ENCODE measurements at places on chromosomes 3 and 15.

DNA sequence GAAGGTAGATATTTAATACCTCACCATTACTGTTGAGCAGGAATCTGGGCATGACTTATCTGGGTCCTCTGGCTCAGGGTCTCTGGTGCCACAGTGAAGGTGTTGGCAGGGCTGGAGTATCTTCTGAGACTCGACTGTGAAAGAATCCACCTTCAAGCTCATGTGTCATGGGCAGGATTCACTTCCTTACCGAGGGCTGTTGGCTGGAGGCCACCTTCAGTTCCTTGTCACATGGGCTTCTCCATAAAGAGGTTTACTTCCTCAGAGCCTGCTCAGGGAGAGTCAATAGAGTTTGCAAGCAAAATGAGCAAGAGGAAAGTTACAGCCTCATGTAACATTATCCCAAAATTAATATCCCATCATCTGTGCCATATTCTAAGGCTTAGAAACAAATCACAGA, 459.5 kb downstream of the NR2F2 start:
- DNase-seq = no peak

DNA sequence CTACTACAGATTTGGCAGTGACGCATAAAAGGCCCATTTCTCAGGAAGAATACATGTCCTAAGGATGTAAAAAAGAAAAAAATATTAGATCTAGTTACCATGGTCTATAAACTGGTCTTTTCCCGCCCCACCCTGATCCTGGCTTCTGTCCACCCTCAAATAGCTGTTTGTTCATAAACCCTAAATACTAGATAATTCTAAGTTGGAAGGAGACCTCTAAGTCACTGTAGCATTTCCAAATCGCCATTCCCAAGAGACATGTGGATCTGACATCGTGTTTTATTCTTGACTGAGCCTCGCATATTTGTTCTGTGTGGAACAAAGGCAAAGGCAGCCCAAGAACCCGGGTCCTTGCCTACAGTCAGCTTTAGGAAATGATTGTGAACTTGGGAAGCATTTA, 49.0 kb downstream of the LMCD1 start:
- no peak for DNase-seq

GRCh38 chr3:154324919-154325318, 632 bp upstream of the DHX36 start:
- no peak for DNase-seq

- DNase-seq = peak; percentile 96
Observed at GRCh38 chr3:4493014-4493940, at the start of gene ITPR1. TSS of gene ITPR1 (plus strand) at chr3:4493348. CDS start at chr3:4516492, 23,144 bp downstream.

GRCh38 chr15:77557144-77557543, 75.6 kb downstream of the LINGO1 start:
- no peak for DNase-seq

DNA sequence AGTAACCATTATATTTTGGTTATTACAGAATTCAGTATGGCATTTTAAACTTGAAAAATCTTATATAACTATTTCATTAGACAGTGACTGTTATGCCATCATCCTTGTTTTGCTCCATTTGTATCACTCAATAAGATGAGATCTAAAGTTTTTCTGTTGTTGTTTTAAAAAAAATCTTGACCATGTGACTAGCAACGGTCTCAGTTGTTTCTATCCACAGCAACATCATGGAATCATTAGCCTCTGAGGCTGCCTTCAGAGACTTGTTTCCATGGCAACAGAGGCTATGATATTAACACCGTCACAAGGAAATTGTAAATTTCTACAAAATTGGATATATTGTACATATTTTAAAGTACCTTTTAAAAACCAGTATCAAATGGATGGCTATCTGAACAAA, 129.8 kb downstream of the DLG1 start:
- DNase-seq = no peak

DNA sequence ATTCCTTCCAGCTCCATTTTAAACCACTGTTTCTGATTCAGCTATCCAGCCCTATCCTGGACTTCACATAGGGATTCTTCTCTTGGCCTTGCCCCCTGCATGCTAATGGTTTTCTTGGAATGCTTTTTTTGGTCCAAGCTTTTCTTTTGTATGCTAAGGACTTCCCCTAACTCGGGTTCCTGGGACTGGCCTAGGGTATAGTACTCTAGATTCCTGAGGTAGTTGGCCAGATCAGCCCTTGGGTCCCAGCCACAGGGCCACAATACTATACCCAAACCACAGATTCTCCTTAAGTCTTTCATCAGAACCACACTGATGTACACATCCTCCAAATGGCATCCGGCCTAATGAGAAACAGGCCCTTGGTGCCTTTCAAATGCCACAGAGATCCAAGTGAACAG, 2.8 kb downstream of the FYCO1 start:
- DNase-seq = no peak

DNA sequence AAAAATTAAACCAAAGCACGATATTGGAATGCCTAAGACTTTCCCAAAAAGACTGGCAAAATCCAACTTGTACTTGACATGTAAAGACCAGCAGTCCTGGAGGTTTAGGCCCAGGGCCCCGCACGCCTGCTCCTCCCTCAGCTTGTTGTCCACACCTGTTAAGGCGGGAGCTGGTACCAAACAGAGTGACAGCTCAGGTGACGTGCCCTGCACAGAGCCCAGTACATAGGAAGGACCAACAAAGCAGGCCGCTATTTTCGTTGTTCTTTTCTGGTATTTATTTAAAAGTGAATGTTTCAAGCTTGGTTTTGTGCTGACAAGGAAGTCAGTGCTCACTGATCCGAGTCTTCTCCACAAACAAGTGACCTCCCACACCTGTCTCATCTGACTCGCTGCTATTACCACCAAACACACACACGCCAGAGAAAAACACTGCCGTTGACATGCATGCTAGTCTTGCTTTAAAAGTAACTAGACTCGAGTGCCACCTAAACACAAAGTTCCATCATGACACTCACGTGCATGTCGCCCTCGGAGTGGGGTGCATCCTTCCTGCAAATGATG, 50.2 kb downstream of the HERC2 start:
- DNase-seq = no peak

DNA sequence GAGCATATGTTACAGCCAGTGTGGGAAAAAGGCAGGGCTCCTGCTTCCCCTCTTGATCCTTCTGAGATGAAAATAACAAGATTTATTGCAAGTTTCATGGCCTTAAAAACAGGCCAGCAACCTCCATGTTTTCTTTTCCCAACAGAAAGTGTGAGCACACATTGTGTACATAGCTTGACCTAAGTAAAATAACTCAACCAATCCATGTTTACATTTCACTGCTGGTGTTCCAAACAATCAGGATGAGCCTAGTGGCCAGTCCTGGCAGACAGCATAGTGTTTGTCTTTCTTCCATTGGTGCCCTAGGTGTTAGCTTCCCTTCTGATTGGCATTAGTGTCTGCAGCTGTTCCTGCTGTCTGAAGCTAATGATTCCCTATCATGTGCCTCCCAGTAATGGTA, 847.7 kb downstream of the EPHA3 start:
- DNase-seq = no peak

- DNase-seq = peak; percentile 73
Observed at GRCh38 chr15:33126559-33127290, 67.8 kb downstream of the FMN1 start.

- no peak for DNase-seq
Observed at GRCh38 chr3:7682822-7683229, 818.8 kb upstream of the LMCD1 start.

DNA sequence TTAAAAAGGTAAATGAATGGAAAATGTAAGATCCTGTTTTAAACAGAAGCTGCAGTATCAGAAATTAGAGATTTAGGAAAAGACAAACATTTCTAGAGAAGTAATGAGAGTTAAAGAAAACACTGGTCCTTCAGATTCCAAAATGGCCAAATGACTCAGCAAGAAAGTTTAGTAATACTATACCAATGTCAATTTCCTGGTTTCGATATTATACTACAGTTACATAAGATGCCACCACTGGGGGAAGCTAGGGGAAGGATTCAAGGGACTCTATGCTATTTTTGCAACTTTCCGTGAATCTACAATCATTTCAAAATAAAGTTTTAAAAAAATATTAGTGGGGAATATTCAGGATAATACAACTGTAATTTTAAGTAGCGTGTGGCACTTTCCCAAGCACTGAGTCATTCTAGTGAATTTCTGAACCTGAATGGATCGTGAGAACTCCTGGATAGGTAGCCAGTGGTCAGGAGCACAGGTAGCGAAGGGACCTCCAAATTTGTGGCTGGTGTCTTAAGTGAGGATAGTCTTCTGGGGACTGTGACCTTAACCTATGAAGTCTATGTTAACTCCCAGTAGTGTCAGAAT, 37.6 kb downstream of the TMCC1 start:
- no peak for DNase-seq

- DNase-seq = no peak
Observed at GRCh38 chr3:12973827-12974226, 99.4 kb downstream of the IQSEC1 start.

- DNase-seq = no peak
Observed at GRCh38 chr15:41659190-41659589, 1.0 kb upstream of the MGA start.

GRCh38 chr3:182486463-182486862, 306.8 kb upstream of the ATP11B start:
- no peak for DNase-seq

DNA sequence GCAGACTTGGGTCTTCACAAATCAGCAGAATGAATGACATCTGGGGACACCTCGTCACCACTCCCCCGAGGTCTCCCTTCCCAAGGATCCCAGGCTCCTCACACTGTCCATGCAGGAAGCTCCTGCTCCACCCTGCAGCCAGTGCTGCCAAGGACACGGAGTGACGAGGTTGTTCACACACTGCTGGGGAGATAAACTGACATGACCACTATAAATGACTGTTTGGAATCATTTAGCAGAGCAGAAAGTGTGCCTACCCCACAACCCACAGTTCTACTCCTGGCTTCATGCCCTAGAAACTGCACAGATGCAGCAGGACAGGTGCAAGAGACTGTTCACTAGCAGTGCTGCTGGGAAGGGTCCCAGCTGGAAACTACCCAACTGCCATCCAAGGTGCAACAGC, 19.7 kb upstream of the PRSS50 start:
- no peak for DNase-seq

GRCh38 chr3:138817695-138818094, 17.0 kb downstream of the PIK3CB start:
- no peak for DNase-seq

DNA sequence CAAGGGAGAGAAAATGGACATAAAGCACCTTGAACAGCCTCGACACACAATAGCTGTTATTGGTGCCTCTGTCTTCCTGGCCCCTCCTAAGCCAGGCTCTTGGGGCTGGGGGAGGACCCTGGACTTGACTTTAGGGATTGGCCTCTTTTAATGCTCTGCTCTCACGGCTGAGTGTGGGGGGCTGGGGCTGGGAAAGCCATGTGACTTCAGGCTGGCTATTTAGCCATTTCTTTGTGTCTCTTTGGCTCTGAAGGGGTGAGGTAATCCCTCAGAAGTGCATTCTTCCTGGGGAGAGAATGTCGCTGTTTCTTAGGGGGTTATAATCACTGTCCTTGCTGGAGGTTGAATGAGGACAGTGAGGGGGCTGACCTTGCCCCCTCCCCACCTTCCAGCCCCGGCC, 26.2 kb downstream of the MAGEF1 start:
- no peak for DNase-seq

DNA sequence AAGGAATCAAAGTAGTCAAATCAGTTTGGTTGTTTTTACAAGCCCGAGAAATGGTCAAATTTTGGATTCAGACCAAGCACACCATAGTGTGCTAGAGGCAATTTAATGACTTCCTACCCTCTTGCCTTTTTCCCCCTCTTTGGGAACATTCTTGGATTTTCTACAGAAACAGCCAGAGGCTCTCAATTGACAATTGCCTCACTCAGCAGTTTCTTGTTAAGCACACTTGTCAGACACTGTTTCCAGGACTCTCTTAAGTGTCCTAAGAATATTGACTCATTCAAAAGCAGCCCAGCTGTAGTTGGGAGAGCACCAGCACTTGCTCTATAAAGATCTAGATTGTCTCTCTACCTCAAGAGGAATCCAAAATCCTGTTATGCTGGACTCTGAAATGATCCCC, 1.5 kb upstream of the SLC35G2 start:
- DNase-seq = no peak

DNA sequence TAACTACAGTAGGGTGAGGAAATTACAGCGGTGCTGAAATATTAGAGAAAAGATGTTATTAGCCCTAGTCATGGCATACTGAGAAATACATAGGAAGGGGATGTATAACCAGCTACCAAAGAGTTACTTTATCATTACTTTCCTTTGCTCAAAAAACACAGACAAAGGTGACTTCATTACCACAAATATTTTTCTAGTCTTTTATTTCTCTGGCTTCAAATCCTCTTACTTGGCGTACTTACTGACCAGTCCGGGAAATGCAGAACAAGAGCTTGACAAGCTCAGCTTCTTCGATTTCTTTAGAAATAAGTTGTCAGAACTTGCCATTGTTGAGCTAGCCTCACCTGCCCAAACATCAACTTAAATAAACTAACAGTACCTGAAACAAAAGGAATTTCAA, 142.1 kb upstream of the TMCO5A start:
- DNase-seq = no peak

DNA sequence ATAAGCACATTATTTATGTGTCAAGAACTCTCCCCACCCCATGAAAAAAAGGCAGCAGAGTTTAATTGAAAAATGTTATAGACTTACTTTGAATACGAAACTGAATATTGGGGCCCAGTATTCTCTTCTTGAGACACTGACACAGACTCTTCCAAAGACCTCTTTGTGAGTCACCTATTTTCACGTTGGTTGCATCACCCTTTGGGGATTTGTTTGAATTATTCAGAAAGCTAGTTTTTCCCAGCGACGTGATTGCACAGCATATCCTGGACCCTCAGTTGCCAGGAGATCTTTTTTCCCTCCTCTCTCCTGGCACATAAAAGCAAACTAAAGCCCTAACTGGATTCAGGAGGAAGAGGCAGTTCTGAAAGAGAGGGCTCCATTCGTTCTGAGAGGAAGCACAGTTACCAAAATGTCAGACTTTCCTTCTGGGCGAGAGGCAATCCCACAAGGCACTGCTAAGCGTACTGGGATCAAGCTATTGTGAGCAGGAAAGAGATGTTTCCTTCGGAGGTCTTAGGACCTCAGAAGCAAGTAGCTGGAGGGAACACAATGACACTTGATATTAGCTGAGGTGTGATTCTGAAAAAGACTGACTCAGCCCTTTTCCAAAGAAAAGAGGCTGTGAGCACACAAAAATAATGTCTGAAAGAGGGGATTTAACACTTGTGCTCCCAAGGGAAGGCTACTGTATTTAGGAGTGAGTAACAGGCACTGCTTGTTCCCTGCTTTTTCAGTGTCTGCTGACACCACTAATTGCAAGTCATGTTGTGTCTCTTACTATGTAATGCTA, 65.8 kb upstream of the CADPS start:
- DNase-seq = no peak

GRCh38 chr3:126523745-126524428, at the start of gene CHST13:
TSS of gene CHST13 (plus strand) at chr3:126524155. CDS start at chr3:126524333, 178 bp downstream.
- DNase-seq = peak; percentile 71

GRCh38 chr3:127252446-127252845, 35.4 kb downstream of the PRR20G start:
- no peak for DNase-seq

DNA sequence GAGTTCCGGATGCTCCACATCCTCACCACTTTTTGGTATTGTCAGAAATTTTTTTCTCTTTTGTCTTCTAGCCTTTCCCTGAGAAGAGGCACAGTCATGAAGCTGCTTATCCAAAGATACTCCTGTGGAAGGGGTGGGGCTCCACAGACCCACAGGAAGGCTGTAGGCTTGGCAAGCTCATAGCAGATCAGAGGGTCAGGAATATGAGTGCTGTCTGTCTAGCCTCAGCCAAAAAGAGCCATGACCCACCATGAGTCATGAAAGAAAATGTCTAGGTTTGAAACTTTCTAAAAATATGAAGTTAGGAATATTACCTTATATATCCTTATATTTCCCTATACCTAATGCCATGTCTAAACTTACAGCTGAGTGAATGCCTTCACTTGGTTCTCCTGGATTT, 118.2 kb upstream of the THBS1 start:
- no peak for DNase-seq
